ENCODE measurements at places on chromosomes 4 and X.

GRCh38 chr4:169975838-169976796, 50.1 kb downstream of the MFAP3L start:
- no peak for DNase-seq

- DNase-seq: no peak
These were observed 16.4 kb downstream of the HAND2 start for GRCh38 chr4:173513651-173514050.

DNA sequence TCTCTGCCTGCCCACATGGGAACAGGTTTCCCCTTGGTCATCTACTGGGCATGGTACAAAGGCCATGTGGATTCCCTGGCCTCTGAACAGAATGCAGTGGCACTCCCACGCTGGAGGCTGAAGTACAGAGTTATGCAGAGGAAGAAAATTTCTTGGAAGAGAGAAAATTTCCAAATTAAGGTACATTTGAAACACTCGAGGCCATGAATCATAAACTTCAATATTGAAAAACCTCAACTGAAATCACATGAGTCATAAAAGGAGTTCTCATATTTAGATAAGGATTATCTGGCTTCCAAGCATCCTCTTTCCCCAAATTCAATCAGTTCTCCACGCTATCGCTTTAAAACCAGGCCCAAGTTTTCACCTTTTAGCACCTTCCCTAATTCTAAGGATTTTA, 28.1 kb upstream of the TXK start:
- no peak for DNase-seq

DNA sequence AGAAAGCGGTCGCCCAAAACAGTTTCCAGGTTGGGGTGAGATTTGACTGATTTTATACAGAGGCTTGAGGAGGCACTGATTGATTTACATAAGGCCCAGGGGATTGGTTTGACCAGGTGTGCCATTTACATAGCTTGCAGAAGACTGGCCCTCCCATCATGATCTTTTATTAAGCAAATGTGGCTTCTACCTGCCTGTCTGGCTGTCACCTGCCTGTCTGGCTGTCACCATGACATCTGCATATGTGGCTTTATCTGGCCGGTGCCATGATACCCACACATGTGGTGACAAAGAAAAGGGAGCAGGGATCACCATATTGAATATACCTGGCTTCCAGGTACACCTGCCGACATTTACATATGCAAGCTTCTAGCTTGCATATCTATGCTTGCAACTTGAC, 17.0 kb upstream of the CDS1 start:
- no peak for DNase-seq

Measured in urothelium cell line (cell line).